ENCODE measurements at places on chromosomes 5 and 9.

DNA sequence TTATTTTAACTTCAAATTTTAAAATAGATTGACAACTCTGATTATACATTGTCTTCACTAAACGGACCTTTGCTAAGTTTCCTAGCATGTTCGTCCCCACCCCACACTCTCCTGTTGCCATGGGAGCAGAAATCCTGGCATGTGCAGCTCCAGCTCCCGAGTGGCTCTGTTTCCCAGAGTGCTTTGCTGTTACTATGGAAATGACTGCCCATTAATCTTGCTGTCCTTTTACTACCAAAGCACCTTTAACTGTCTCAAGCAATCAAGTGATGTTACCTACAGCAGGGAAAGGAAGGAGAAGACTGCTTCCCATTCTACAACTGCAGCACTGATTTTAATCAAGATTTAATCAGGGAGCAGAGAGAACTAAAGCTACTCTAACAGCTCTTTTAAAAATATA, 212.0 kb upstream of the KIF2A start:
- DNase-seq, result peak; percentile 51

DNA sequence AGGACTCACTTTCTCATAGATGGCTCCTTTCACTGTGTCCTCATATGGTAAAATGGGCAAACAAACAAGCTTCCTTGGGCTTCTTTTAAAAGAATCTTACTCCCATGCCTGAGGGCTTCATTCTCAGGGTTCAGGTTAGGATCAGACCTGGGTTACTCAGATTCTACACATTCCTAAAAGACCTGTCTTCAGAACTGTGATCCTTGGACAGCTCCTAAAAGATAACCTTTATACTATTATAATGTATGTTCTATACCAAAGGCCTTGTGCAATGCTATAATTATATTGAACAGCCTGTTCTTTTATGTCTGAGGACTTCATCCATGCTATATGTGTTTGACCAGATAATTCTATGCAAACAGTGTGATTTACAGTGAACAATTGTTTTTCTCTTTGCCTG, 264.4 kb upstream of the CDH10 start:
- no peak for DNase-seq

DNA sequence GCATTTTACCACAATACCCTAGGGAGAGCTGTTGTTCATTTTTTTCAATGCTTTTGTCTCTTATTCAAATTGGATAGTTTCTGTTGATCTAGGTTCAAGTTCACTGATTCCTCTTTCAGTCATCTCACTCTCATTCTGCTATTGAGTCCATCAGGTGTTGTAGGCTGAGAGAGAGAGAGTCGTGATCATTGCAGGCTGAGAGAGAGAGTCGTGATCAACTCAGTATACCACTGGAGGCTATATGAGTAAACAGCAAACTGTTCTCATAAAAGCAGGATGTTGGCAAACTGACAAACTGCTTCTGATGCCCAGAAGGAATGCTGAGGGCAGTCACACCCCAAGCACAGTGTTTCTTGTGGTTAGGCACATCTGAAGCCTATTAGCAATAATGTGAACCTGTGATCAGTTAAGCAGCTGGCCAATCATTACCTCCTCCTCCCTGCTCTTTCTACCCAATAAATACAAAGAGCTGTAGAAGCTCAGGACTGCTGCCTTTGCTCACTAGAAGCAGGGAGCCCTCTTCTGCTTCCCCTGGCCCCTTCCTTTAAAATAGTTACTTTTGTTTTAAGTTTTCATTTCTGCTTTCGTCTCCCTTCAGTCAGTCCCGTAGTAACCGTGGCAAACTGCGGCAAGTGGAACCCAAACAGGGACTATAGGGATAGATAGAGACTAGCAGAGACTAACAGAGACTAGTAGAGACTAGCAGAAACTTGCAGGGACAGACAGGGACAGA, 476.1 kb upstream of the ACO1 start:
- DNase-seq, result peak; percentile 10

DNA sequence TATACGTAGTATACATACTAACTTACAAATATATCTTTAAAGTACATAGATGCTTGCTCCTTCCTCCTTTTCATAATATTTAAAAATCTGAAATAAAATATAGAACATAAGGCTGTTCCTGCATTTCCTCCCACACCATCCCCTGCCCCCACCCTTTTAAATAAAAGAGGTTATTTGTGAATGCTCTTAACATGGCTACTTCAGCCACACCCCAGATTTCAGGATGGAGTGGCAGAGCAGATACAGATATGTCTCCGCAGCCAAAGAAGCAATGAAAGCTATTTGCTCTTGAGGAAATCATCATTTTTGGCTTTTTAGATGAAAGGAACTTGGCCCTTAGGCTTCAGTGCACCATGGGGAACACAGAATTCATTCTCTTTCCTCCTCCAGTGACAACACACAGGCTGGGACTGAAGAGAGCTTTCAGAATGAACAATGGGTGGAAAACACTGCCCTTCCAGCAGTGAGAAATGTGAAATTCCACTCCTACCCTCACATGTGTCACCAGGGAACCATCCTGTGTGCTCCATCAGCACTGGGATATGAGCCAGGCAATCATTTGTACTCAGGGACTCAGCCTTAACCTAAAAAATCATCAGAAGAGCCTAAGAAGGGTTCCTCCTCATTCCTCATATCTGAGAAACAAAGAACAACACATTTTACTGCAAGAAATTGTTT, 134.3 kb downstream of the PPP2R2B start:
- peak; percentile 69 for DNase-seq

- no peak for DNase-seq
These were observed 25.5 kb downstream of the GRAMD2B start for GRCh38 chr5:126448720-126449119.

GRCh38 chr5:168315416-168316138, 24.1 kb downstream of the WWC1 start:
- no peak for DNase-seq

GRCh38 chr9:96169901-96170300, 132.1 kb downstream of the HSD17B3 start:
- DNase-seq, result no peak

DNA sequence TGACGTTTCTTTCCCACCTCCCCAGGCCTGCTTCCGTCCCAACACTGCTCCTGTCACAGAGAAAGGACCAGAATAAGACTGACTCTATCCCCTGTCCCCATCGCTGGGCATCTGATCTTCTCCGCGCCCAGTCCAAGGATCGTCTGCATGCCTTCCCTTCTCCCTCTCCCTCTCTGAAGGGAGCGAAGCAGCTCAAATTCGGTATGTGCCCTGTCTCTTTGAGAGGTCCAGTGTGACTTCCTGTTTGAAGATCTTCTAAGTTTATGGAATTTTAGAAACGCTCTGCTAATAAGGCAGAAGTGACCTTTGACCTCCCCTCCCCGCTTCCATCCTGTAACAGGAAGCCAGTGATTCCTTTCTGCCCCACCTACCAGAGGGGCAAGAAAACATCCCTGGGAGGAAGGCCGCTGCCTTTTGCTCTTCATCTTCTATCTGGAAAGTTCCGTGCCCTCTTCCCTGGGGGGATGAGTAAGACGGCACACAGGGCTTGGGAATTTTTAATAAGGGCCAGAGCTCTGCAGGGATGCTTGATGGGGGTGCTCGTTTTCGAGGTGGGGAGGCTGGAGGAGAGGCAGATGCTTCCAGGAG, 40.7 kb upstream of the RNU6ATAC start:
- no peak for DNase-seq

DNA sequence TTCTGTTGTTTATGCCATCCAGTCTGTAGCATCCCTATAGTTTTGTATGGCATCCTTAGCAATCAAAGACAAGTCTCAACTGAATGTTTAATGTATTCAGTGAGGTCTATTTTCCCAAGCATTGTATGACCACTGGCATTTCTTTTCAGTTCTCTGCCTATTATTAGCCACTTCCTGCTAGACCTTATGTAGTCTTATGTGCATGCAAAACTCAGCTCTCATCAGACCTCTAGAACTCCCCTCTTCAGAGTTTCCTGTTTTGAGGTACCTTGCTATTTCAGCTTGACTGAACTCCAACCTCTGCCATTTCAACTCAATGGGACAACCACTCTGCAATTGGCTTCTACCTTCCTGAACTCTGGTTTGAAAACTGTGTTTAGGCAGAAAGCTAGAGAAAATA, 113.2 kb downstream of the SLC25A46 start:
- no peak for DNase-seq

DNA sequence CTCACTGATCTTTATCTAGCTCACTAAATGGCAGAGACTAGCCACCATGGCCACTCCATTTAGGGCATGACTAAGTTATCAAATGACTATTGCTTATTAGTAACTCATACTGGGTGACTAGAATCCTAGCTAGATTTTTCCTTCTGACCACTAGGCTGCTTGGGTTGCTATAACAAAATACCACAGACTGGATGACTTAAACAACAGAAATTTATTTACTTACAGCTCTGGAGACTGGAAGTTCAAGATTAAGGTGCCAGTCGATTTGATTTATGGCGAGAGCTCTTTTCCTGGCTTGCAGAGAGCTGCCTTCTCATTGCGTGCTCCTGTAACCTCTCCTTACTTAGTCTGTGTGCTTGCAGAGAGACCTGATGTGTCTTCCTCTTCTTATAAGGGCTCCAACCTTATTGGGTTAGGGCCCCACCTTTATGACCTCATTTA, 55.0 kb upstream of the APC start:
- DNase-seq, result peak; percentile 33

DNA sequence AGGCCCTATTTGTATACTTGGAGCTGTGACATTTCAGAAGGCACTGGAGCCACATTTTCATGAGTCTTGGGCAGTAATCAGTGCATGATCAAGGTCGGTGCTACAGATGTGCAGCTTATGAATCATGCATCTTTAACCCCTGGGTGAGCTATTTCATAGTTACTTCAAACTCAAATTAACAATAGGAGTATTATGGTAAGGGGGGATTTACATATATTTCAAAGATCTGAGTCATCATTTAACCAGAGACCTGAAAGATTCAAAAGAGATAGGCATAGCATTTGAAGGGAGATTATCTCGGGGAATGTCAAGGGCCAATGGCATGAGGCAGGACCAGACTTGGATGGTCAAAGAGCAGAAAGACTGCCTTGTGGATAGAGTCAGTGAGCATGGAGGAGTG, 169.0 kb upstream of the GRIN3A start:
- no peak for DNase-seq

- no peak for DNase-seq
These were observed 294.0 kb downstream of the EFNA5 start for GRCh38 chr5:107376546-107377276.

DNA sequence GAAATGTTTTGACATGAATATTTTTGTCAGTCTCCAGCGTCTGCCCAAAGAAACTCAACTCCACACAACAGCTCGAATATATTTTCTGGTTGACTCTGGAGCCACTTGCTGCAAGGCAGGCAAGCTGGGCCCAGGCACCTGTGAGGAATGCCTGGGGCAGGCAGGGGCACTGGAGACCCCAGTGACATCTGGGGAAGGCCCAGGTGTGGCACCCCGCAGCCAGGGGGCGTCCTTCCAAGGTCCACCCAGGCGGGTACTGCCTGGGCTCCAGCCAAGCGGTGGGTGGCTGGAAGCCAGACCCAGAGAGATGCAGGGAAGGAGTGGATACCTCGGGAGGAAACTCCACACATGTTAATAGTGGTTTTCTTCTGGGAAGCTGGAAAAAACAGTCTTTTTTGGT, 125.9 kb downstream of the PHF2 start:
- DNase-seq, result no peak

- DNase-seq, result no peak
These were observed 207.1 kb upstream of the CLINT1 start for GRCh38 chr5:158066076-158066475.

DNA sequence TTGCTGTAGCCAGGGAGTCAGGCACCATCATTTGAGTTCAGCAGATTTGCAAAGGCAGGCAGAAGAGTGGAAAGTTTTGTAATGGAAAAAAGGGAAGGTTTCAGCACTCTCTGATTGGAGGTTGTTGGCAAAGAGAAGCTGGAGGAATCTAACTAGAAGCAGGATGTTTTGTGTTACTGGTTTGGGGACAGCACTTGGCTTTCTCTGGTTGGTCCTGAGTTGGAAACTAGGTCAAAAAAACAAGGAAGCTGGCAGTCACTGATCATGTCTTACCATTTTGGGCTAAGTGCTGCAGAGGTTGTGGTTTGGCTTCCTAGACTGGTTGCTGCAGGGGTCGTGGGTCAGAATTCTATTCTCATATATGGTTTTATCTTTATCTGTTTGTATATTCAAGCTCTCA, 189.8 kb downstream of the DRD1 start:
- peak; percentile 72 for DNase-seq

GRCh38 chr9:128116104-128117083, 11.1 kb downstream of the PTGES2 start:
- no peak for DNase-seq

DNA sequence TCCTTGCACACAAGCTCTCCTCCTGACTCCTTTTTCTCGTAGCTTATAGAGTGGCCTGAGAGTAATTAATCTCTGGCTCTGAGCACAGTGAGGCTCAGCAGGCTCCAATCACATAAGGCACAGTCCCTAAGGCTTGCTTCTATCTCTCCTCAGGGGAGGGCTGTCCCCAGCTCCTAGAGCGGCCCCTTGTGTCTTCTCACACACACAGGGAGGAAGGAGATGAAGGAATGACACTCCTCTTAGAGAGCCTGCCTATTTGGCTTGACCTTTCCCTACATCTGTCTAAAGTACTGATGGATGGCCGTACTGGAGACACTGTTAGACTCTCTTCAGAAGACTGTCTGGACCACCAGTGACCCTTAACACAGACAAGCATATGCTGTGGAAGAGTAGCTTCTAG, 12.9 kb downstream of the TAS2R1 start:
- no peak for DNase-seq

DNA sequence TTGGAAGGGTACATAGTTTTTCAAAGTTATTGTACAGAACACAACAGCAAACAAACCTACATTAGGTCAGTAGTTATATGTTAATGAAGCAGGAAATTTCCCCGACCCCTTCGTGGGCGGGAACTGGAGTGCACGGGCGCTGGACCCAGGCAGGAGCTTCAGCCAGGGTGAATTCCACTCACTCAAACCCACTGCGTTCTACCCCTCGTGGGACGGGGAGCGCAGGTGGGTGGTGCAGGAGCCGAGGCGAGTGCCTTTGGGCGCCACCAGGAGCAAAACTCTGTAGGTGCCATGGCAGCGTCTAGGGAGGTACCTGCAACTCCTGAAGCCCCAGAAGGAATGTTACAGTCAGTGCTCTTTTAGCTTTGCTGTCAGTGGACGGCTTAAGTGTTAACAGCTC, 29.6 kb upstream of the ERAP1 start:
- no peak for DNase-seq

GRCh38 chr9:89339807-89340206, 21.5 kb downstream of the SECISBP2 start:
- no peak for DNase-seq

- no peak for DNase-seq
These were observed 11.9 kb downstream of the SIL1 start for GRCh38 chr5:139186261-139186660.

- DNase-seq, result no peak
These were observed 20.8 kb upstream of the KIF2A start for GRCh38 chr5:62284946-62285891.

GRCh38 chr5:81226949-81227348, 6.2 kb upstream of the CKMT2 start:
- no peak for DNase-seq
